ENCODE measurements at places on chromosomes 7 and 10.

DNA sequence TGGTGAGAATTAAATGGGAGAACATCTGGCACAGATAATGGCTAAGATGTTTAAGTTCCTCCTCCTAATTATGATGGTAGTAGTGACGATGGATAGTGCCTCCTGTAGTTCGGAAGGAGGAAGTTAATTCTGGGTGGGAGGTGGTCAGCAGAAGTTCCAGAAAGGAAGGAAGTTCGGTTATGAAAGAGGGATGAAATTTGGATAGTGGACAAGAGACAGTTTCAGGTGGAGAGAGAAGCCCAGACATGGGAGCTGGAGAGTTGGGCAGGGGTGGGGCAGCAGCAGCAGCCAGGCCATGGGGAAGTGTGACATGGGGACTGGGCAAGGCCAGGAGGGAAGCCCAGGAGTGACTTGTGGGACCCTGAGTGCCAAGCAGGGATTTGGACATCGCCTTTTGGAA, 99.5 kb downstream of the CCNY start:
- DNase-seq, result no peak

DNA sequence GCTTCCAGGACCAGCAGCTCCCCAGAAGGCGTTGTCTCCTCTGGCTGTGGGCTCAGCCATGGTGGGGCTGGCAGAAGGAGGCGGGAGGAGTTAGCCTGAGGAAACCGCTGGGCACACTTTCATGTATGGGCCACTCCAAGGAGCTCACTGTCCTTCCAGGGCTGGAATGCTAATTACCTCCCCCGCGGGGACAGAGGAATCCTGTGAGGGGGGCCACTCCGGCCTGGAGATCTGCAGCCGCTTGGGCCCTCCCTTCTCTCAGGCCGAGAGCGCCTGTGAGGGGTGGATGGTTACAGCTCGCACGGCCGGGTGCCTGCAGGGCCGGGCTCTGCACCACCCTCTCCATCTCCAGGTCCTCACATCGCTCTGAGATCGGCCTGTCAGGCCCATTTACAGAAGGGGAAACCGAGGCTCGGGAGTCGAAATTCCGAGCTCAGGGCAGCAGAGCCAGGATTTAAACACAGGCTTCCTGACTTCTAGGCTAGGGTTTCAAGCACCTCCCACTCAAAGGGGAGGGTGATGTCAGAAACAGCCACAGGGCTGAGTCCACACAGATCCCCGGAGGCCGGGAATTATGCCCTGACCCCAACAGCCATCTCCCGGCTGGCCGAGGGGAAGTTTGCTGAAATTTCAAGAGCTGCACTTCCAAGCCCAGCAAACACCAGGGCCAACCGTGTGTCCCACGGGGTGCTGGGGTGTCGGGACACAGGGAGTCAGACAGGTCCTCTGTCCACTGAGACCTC, 59.1 kb downstream of the PDGFA start:
- no peak for DNase-seq

DNA sequence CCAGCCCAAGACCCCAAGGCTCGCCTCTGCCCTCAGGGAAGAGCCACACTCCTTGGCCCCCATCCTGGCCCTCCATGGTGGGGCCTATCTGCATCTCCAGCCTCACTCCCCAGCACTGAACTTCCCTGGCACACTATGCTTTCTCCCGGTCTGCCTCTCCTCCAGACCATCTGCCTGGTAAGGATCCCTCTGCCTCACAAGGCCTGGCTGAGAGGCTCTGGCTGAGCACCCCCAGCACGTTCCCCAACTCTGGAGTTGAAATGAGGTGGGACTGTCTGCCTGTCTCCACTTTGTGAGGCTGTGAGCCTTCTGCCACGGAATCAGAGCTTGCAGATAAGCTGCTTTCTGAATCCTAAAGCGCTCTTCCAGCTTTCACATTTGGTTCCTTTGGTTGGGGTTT, 220.7 kb downstream of the TNS3 start:
- no peak for DNase-seq

- no peak for DNase-seq
Measured at GRCh38 chr10:125023255-125023654, 81.3 kb downstream of the ZRANB1 start.

- no peak for DNase-seq
Measured at GRCh38 chr7:139758388-139758787, 19.4 kb downstream of the HIPK2 start.

Measured in activated T-helper 1 cell treated with anti-CD3 and anti-CD28 coated beads, Interleukin-2, amount 50 U/mL, for 16 hours (primary cell).